T1000 (cell line): ENCODE measurements at places on chromosomes 13 and 19.
A peak's percentile ranks its signal among the peaks of the same experiment; 100 is the strongest.

DNA sequence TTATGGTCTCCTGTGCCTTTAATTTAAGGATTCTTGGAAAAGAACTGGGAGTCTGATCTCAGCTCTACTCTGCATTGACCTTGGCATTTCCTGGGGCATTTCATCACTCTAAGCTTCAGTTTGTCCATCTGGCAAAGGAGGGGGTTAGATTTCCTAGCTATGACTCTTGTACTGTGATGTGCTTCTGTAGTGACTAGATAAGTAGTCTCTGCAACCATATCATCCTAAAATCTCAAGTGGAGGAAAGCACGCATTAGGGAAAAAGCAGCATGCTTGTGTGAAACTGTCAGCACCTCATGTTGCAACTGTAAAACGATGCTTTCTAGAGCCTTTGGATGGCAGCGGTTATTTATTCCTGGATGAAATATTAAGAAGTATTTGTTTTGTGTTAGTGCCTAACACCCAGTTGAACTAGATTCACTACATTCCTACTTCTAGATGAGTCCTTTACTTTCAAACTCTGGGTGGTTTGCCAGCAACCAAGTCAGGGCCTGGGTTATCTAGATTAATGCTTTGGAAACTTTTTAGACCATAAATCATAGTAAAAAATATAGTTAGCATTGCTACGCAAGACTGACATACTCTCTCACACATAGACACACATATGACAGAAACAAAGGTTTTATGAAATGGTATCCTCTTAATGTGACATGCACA, 6.8 kb downstream of the WDFY2 start:
- DNase-seq: peak; percentile 4

DNA sequence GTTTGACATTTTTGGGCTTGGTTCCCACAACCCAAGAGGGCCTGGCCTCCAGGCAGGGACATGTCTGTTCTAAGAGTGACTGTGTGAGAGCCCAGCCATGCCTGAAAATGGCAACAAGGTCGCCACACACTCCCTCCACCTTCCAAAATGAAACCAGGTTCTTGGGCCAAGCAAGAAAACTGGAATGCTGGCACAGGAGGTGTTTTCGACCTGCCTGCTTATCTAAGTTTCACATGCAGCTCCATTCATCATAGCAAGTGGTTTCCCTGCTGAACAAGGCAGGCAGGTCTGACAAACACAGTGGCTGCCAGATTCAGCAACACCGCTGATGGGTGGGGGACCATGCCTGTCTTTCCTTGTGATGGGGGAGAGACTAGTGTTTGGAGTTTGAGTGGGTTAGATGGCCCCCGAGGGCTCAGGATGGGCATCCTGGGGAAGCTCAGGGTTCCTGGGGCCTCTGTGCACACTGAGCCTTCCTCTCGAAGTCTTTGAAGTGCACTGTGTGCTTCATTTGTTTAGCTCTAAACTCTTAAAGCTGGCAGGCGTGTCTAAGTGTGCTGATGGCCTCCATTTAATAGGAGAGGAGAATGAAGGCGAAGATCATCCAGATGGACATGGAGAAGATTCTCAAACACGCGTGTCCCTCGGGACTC, 17.9 kb upstream of the GAS6 start:
- DNase-seq: no peak

DNA sequence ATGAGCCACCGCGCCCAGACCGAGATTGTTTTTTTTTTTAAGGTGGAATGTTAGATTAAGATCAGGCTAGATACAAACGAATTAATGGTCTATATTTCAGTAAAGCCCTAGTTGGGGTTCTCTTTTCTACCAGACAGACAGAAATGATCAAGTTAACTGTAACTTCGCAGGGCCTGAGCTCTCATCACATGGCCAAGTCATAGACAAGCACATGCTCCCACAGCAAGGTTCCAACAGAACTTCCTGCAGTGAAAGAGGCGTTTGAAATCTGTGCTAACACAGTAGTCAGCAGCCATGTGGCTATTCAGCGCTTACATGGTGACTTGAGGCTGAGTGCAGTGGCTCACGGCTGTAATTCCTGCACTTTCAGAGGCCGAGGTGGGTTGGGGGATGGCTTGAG, 34.7 kb upstream of the SEMA6B start:
- no peak for DNase-seq

GRCh38 chr13:54513254-54513653, 1484.6 kb downstream of the OLFM4 start:
- DNase-seq: no peak

DNA sequence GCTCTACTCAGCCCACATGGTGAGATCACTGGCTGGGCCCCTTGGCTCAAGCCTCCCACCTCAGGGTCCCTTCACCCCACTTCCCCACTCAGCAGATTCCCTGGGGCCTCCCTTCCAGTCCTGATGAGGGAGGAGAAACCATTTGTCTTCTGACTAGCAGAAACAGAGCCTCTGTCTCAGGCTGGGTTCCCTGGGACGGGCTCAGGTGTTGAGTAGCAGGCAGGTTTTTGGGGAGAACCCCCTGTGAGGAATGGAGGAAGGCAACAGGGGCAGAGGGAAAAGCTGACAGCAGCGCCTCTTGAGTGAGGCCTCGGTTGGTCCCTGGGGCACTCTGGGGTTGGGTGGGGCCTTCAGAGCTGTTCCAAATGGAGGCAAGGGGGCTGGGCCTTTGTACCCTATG, 452.2 kb downstream of the TSHZ3 start:
- no peak for DNase-seq

DNA sequence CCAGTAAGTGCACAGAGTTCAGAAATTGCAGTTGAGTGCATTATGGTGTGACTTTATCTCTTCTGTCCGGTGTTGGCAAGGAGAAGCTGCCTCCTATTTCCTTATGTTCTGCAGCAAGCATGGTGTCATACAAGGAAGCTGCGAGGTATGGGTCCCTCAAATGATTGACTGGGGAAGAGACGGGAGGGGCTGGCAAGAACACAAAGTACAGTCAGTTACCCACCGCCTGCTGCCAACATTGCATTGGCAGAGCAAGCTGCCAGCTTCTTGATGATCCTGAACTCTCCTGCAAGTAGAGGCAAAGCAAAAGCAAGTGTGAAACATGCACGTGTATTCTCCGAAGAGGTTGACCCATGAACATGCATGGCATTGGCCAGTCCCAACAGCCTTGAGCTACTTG, 1013.6 kb downstream of the UQCRFS1 start:
- no peak for DNase-seq

GRCh38 chr19:55433292-55433691, 9.8 kb downstream of the SHISA7 start:
- DNase-seq: no peak

GRCh38 chr13:66563076-66563475, 667.1 kb downstream of the PCDH9 start:
- DNase-seq: no peak

GRCh38 chr19:55044771-55045716, 7.0 kb upstream of the GP6 start:
- no peak for DNase-seq

GRCh38 chr19:44959691-44960090, 4.5 kb downstream of the CLPTM1 start:
- no peak for DNase-seq

DNA sequence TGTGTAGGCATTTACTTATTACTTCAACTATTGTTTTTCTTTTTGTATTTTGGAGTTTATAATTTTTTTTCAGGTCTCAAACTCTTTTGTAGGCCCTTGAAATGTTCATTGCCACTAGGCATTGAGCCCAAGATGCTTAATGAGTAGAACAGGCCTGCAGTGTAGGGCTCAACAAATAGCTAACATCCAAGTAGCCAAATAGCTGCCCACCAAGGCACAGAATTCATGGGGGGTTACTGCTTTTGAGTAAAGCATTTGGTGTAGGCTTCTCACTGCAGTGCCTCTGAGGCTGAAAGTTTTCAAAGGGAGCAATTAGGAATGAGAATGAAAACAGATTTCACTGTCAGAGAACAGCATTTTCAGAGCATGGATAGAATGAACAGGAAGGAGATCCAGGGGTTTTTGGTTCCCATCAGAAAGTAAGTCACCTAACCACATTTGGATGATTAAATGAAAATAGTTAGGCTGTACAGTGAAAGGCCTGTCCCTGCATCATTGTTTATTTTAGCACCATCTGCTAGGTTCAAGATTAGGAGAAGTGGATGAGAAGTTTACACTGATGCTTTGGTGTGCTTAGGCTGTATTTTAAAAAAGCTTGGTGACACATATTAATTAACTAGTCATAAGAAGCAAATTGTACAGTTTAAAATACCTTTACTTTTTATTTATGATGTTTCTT, 61.0 kb downstream of the EDNRB start:
- DNase-seq: no peak

DNA sequence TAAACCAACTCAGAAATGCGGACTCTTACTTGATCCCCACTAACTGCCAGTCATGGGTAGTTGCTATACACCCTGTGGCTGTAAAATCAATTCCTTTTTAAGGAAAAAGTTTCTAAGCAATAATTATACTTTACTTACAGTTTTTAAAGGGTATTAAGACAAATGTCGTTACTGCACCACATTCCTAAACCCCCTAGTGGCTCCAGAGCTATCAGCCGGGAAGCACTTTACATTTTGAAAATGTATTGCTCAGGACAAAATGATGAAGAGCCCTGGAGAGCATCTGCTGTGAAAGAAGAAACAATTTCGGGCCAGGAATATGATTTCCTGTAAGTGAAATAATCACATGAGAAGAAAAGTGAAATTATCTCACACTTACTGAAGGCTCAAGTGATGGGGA, 36.7 kb downstream of the DCLK1 start:
- DNase-seq: no peak

GRCh38 chr13:35500144-35500543, 23.7 kb upstream of the MAB21L1 start:
- no peak for DNase-seq

- DNase-seq: no peak
These were observed 6.9 kb upstream of the AMER2 start for GRCh38 chr13:25179011-25179410.

DNA sequence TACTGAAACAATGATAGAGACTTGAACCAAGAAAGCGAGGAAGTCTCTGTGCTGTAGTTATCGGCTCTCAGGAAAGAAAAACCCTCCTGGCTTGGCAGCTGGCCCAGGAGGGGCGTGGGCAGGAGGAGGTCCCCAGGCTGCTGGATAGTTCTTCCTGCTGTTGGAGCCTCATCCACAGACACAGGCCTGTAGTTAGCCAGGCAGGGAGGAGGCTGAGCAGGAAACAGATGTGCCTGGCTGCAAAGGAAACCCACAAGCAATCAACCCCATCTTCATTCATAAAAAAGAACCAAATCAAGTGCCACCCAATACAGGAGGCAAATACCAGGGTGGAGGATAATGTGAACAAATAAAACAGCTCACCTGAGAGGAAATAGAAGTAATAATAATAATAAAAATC, 86.2 kb downstream of the IRS2 start:
- no peak for DNase-seq

DNA sequence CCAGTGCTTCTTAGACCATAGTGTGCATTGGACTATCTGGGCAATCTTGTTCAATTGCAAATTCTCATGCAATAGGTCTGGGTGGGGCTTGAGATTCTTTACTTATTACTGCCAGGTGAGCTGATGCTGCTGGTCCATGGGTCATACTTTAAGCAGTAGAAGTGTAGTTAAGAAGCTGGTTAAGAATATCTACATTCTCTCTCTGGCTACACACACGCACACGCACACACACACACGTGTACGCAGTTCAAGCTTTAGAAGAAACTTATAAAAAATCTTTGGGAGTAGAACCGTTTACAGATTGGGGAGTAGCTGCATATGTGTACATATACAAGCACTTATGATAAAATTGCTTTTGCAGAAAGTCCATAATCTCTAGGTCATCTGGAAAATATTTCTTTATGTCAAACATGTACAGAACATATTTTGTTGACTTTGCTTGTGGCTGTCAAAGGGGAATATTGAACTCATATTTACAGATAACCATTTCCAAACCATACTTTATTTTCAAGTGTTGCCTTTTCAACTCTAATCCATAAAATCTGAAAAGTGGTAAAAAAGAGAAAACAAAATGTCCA, 99.7 kb downstream of the GPC6 start:
- DNase-seq: no peak

GRCh38 chr19:35897706-35898451, 2.5 kb downstream of the NFKBID start:
- DNase-seq: no peak

GRCh38 chr13:59352600-59352999, 811.1 kb downstream of the DIAPH3 start:
- DNase-seq: no peak

GRCh38 chr13:34257966-34258365, 440.0 kb downstream of the RFC3 start:
- no peak for DNase-seq

DNA sequence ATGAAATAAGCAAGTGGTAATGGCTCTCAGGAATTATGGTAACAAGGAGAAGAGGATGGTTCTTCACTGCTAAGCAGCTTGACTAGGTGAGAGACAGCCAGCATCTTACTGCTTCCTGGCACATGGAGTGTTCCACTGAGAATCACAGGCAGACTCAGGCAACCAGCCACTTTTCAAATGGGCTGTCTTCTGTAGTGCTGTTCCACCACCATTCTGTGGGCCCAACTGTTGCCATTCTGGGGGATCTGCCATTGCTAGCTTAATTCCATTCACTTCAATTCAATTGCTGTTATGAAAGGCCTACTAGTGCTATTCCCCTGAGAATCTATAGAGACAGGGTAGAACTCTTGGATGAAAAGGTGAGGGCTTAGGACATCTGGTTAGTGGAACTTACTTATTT, 341.9 kb downstream of the KCNRG start:
- DNase-seq: no peak

DNA sequence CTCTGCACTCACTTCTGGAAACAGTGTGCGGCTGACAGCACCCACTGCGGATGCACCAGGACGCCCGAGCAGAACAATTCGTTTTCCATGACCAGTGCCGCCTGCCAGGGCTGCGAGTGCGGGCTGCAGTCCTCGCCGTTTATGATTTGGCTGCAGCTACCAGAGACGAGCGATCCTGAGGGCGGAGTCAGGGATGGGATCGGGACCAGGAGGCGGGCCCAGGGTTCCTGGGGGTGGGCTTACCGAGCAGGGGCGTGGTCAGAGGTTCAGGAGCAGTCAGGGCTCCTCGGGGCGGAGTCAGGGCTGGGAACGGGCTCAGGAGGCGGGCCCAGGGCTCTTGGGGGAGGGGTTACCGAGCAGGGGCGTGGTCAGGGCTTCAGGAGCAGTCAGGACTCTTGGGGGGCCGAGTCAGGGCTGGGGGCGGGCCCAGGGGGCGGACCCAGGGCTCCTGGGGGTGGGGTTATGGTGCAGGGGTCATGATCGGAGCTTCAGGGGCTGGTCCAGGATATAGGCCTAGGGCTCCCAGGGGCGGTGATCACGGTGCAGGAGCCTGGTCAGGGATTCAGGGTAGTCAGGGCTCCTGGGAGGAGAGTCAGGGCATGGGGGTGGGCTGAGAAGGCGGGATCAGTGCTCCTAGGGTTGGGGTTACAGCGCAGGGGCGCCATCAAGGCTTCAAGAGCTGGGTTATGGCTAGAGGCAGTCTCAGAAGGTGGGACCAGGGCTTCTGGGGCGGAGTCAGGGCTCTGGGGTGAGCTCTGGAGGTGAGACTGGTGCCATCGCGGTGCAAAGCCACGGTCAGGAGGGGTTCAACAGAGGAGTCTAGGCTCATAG, 1.7 kb downstream of the KLK4 start:
- no peak for DNase-seq

GRCh38 chr13:50283017-50283416, 267.8 kb downstream of the KCNRG start:
- DNase-seq: no peak
